Osteoblast (primary cell): ENCODE measurements at places on chromosomes 4 and X.

DNA sequence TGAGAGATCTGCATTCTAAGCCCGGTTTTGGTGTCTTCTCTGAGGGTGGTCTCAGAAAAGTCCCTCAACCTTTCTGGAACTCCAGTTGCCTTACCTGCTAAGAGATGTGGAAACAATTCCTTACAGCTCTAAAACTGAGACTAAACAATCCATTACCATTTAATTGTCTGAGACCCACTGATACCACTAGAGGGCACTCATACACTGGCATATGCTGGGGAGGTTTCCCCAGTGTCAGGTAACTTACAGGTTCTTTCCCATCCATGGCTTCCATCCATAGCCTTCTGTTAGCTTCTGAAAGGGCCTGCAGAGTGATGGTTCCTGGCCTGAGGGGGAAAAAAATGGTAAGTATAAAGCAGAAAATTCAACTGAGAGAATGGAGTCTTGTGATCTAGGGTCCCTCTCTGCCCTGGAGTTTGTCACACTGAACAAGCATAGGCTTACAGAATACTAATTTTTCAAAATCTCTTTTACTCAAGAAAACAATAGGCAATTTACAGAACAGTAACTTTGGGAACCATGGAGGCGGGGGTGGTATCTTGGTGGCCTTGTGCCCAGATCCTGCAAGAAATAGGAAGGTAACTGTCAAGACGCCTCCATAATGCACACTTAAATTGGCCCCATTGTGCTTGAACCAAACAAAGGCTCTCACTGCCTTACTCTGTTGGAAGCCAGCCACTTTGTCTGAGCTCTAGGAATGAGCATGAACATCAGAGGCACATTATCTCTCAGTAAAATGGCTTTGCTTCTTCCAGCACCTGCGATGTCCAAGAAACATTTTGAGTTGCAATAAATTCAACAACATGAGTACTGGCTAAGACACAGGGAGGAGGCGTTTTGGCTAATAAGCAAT, 236.1 kb downstream of the OPHN1 start:
- peak; percentile 58 for DNase-seq

GRCh38 chrX:19183761-19184477, 61.7 kb upstream of the ADGRG2 start:
- no peak for DNase-seq

- no peak for DNase-seq
These were observed 229.2 kb upstream of the AFF2 start for GRCh38 chrX:148271263-148271662.

DNA sequence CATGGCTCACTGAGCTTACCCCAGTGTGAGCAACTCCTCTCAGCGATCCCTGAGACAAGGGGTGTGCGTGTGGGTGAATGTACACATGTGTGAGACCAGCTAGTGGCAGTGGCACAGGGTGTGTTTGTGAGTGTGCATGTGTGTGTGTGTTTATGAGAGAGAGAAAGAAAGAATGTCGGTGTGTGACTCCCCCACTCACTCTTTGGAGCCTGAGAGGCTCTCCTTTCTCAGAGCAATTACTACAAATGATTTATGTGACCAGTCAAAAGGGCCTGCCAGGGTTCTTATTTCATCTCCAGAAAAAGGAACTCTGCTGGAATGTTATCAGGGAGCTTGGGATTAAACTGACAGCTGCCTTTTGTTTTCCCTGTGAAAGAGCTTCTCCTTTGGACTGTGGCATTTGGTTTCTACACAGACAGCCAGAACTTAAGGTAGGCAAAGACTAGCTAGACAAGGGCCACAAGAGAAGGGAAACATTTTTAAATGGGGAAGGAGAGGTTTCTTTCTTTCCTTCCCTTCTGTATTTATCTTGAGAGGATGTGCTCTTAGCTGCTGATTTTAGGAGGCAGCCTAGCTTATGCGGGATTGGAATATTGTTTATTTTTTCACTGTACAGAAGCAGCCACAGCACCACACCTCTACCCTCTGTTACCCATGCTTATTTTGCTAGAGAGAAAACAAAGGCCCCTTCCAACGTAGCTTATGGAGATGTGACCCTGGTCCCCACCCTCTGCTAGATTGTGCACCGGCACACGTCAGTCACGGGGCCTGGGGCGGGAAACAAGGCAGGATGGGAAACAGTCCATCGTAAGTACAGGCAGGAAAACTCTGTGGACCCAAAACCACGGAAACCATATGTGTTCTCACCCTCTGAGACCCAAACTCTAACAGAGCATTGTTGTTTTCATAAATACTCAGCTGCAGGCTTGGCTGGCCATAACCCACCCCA, 143.5 kb downstream of the MGST2 start:
- DNase-seq: peak; percentile 54

- no peak for DNase-seq
These were observed 18.8 kb upstream of the VSIG1 start for GRCh38 chrX:108025954-108026600.

- DNase-seq: peak; percentile 88
These were observed 2.6 kb downstream of the SLC25A31 start for GRCh38 chr4:127732623-127733328.

GRCh38 chr4:59956366-59956765, 1243.8 kb upstream of the ADGRL3 start:
- DNase-seq: no peak

GRCh38 chr4:149794352-149794751, 21.3 kb downstream of the IQCM start:
- no peak for DNase-seq

- DNase-seq: peak; percentile 9
These were observed 8.7 kb downstream of the FHDC1 start for GRCh38 chr4:152944666-152945320.

- DNase-seq: no peak
These were observed 65.8 kb downstream of the SLC9A7 start for GRCh38 chrX:46693149-46693548.

DNA sequence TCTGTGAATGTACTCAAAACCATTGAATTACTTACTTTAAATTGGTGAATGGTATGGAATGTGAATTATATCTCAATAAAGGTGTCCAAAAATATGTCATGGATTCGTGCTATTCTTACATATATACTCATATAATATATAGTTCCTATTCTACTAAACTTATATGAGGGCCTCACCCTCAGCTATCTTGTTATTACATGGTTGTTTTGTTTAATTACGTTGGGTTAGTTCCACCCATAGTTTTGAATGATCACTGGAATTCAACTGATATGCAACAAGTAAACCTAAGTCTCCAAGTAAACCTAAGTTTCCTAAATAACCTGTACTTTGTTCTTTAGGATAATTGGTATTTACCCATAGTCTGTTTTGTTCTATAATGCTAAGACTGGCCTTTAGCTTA, 30.6 kb upstream of the CD99L2 start:
- DNase-seq: no peak

DNA sequence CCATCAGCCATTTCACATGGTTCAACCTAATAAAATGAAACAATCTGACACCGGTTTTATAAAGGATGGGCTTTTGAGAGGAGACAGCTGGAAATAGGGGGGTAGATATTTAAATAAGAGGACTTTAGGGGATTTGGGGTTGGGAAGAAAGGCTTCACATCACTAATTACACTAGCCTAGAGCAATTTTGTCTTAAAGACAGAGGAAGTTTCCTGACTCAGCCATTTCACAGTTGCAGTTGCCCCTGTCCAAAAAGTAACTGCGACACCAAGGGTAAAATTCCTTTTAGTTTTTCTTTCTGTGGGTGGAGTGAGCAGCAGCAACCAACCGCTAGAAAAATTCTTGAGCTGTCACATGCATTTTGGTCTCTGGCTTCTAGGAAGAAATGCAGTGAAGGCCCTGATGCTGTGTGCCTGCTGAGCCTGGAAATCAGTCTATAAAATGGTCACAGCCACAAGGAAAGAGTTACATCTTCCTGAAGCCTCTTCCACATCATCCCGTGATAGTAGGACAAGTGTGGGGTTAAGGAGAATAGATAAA, 233.6 kb downstream of the ZNF674 start:
- peak; percentile 15 for DNase-seq

- DNase-seq: peak; percentile 57
These were observed 13.3 kb downstream of the OFD1 start for GRCh38 chrX:13747836-13748235.

- no peak for DNase-seq
These were observed 3.6 kb downstream of the TLR1 start for GRCh38 chr4:38800961-38801450.

- no peak for DNase-seq
These were observed 41.2 kb downstream of the ATP10D start for GRCh38 chr4:47526281-47526680.

- no peak for DNase-seq
These were observed 4.0 kb downstream of the REPS2 start for GRCh38 chrX:16950423-16950822.

GRCh38 chr4:88865466-88865865, 167.8 kb upstream of the NAP1L5 start:
- no peak for DNase-seq

DNA sequence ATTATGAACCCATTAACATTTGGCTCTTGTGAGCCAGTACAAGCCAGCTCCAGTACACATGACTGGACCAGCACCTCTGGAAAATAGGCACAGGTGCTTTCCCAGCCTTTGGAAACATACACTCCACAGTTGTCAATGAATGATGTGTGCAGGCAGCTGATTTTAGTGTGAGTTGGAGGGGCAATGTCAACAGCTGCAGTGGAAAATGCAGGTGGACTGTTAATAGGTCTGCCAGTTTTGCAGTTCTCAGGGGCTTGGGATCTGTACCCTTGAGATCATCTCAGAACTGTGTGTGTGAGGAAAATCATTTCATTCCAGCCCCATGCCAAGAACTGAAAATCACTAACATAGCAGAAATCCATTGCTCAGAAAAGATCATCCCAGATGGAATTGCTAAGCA, 81.7 kb upstream of the CHRDL1 start:
- DNase-seq: no peak

GRCh38 chr4:39631700-39632079, 7.0 kb downstream of the SMIM14 start:
- no peak for DNase-seq

DNA sequence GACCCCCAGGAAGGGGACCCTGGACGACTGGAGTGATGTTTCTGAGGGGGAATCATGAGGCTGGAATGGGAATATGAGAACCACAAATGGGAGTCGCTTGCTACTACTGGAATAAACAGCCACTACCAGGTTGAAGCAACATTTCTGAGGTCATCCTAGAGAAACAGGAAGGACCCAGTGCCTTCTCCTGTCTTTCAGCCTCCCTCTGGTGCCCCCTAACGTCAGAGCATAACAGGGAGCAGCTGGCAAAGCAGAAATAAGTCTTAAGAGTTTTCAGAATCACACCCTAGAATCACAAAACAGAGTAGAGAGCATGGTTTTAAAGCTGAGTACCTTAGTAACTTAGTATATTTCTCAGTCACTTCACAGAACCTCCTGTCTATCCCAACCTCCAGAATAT, 347.8 kb upstream of the PITX2 start:
- peak; percentile 22 for DNase-seq

DNA sequence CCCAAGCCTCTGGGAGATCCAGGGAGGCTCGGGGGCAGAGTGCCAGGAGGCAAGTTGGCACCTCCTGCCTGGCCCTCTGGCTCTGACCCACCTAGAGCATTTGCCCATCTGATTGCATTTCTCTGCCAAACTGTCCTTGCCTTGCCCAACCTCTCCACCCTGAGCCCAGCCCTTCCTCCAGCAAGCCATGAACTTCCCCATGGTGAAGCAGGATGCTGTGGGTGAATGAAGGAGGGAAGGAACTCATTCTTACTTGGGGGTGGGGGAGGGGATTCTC, 9.3 kb upstream of the CNGA2 start:
- DNase-seq: no peak

GRCh38 chr4:48269861-48270522, 354 bp upstream of the TEC start:
- peak; percentile 97 for DNase-seq

DNA sequence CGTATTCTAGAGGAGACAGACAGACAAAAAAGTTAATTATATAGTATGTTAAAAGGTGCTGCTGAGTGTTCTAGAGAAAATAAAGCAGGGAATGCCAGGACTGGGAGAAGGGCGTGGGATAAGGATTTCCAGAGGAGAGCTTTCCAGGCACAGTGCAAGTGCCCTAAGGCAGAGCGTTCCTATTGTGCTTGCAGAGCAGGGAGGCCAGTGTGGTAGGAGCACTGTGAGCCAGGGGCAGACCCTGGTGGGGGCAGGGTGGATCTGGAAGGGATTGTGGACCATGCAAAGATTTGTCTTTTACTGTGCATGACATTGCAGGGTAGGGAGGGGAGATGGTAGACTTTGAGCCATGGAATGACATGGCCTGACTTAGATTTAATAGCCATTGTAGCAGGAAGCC, 25.8 kb downstream of the EXOC1 start:
- no peak for DNase-seq

DNA sequence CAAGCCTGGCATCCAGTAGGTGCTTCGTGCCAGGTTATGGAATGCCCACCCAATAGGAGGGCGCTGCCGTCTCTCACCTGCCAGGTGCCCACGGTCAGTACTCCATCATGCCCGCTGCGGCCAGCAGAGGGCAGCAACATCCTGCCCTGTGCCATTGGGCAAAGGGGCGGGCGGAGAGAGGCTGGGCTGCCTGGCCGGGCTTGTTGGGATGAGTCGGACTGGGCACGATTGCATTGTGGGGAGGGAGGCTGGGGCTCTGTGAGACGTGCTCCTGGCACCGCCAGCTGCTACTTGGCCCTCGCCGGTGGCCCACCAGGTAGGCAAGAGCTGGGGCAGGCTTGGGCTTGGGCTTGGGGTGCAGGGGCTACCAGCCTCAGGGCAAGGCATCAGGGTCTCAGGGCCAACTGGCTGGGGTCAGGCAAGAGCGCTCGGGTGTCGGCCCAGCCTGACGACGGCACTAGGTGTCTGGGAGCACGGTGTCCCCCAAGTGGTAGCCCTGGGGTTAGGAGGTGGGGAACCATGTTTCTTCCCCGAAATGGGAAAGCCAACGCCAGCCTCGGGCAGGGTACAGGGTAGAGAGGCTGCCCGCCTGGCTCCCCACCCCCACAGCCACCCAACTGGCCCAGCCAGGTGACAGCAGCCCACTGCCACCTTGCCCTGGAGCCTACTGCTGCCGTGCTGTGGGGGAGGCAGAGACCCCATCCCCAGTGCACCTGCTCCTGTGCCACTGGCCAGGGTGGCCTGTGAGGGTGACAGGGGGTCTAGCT, at the start of gene PLXNB3:
Gene PLXNB3 (plus strand): TSS at position 261 of the 767 bp plus-strand sequence. CDS start 1,287 bp downstream, outside the sequence.
- DNase-seq: peak; percentile 98

GRCh38 chr4:111405989-111406388, 739.3 kb upstream of the FAM241A start:
- no peak for DNase-seq

- DNase-seq: no peak
These were observed 71.6 kb upstream of the SLC4A4 start for GRCh38 chr4:71267244-71267643.

GRCh38 chr4:20095805-20096541, 155.7 kb upstream of the SLIT2 start:
- no peak for DNase-seq

DNA sequence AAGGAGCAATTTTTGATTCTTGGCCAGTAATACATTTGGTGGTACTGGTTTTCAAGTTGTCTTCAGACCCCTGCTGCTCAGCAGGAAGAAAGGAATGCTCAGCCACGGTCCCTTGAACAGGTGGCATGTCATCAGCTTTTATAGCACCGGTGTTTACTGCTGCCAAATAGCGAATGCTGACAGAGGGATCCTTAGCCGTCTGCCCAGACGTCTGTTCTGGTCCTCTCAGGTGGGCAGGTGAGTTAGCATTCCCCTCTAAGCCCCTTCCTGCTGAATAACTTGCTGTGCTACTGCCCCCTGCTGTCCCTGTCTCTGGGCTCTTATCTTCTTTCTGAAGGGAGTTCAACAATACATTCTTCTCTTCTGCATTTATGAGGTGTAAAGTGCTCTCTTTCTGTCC, 28.4 kb downstream of the BOD1L1 start:
- peak; percentile 62 for DNase-seq
